ENCODE measurements at places on chromosomes 11 and 22.

DNA sequence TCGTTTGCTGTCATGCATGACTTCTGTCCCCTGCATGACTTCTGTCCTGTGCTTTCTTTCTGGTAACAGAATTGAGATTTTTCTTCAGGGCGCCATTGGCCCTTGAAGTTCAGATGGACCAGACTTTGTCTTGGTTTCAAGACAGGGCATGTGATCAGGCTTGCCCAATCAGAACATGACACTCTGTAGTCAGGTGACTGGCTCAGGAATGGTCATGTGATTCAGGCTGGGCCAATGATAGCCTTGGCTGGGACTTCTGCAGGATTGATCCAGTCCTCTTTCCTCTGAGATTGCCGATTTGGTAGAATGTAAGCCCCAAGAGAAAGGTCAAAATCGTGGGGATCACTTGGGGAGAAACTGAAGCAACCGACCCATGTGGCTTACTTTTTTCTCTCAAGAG, 90.5 kb upstream of the ALX4 start:
- DNase-seq = no peak

- DNase-seq = no peak
Measured at GRCh38 chr11:74579577-74580270, 12.7 kb upstream of the POLD3 start.

- no peak for DNase-seq
Measured at GRCh38 chr11:77823775-77824174, 2.8 kb downstream of the AAMDC start.

DNA sequence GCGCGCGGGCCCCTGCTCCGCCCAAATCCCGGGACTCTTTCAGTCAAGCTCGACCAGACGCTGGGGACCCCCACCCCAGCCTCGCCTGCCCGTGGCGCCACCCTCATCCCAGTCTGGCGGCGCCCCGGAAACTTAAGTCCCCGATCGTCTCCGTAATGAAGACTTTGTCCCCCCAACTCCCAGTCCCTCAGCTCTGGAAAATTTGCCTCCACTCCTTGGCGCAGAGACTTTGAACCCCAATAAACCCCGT, 348 bp downstream of the PLCB3 start:
- no peak for DNase-seq

DNA sequence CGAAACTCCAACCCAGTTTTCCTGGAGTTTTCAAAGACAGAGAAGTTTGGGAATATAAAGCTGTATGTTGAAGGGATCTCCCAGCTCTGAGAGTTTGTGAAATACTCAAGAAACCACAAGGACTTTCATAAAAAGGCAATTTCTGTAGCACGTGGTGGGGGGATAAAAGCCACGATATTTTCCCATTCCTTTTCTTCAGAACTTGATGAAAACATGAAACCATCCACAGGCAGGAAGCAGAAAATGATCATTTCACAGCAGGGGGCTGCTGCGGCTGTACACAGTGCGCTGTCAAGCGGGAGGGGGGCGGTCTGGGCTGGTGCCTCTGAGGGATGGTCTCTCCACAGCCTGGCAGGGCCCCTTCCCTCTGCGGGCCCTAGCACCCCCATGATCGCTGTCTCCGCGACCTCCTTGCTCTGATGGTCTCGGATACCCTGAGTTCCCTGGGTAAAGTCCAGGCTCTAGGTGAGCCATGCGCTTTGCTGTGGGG, 423.2 kb downstream of the MN1 start:
- no peak for DNase-seq

DNA sequence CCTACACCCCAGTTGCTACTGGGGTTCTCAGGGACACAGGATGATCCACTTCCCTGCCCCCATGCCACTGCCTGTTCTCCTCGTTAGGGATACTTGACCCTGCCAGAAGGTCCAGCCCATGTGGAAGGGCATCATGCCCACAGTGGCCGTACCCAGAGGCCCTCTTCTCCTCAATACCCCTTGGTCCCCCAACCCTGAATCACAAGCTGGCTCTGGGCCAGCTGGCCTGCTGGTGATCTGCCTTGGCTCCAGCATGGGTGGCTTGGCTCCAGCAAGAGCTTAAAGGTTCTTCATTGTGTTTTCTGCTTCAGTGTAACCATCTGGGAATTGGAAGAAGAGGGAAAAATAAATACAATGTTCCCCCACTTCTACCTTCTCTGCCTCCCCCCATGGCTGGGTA, 11.1 kb upstream of the TPBGL start:
- no peak for DNase-seq
